Fibroblast of skin of right biceps (primary cell): ENCODE measurements at places on chromosomes 13 and 19.

- no peak for DNase-seq
These were observed 170.8 kb upstream of the SOX1 start for GRCh38 chr13:111895896-111896821.

DNA sequence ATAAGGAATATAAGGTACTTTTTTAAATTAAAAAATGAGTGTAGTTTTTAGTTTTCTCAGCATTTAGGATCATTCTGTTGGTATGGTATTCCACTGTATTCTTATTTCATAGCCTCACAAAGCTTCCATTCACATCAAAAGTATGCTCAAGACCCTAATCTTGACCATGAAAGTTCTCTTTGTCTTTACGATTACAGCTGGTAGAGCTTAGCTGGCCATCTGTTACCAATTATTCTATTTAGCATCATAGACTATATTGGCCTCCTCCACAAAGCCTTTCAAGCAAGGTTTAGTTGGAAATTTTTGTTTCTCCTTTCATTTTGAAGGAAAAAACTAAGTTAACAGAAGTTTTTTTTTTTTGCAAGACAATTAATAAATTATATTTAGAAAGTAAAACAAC is 245.1 kb downstream of the KCTD12 start:
- DNase-seq = peak; percentile 13

- no peak for DNase-seq
These were observed 5.7 kb downstream of the OPA3 start for GRCh38 chr19:45578861-45579260.

DNA sequence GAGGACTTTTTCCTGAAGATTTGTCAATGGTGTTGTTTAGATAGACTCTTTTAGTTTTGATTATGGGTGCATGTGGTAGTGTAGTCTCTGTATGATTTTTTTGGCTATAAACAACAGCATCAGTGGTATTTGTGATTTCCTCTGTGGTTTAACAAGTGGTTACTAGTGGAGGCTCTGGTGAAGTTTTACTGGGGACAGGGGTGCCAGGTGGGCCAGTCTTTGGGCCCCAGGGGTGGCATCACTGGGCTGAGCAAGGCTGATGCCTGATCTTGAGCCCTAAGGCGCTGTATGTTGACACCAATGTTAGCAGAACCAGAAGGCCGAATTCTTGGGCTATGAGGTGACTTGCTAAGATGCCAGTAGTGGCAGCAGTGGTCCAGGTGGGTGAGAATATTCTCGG is 811.4 kb downstream of the DACH1 start:
- no peak for DNase-seq

DNA sequence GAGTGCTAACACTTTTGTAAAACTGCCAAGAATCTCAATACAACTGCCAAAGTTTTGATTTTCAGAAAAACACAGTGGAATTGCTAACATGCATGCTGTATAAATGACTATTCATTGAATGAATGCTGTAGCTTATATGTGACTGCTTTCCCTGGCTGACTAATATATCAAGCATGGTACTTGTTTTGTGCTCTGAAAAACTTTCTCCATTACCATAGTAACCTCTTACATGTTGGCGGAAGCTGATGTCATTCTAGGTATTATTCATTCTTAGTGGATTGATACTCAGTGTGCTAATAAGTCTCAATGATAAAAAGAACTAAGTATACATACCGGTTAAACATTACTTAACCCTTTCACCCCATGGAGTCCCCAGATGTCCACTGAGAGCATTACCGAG is 166.1 kb upstream of the MYO16 start:
- DNase-seq = peak; percentile 85

DNA sequence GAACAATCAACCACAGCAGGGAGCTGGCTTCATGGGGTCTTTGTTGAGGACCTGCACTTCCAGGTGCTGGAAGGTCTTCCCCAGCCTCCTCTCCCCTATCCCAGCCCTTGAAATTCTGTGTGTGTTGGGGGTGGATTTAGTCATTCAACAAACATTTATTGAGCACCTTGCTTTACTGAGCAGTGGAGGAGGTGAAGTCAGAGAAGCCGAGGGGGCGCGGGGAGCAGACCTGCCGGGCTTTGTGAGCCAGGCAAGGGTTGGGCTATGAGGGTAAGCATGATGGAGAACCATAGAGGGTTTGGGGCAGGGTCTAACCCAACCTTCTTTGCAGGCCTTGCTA is 3.5 kb upstream of the C19orf85 start:
- no peak for DNase-seq

GRCh38 chr13:21478881-21479808 is 20.0 kb upstream of the ZDHHC20 start:
- peak; percentile 75 for DNase-seq

DNA sequence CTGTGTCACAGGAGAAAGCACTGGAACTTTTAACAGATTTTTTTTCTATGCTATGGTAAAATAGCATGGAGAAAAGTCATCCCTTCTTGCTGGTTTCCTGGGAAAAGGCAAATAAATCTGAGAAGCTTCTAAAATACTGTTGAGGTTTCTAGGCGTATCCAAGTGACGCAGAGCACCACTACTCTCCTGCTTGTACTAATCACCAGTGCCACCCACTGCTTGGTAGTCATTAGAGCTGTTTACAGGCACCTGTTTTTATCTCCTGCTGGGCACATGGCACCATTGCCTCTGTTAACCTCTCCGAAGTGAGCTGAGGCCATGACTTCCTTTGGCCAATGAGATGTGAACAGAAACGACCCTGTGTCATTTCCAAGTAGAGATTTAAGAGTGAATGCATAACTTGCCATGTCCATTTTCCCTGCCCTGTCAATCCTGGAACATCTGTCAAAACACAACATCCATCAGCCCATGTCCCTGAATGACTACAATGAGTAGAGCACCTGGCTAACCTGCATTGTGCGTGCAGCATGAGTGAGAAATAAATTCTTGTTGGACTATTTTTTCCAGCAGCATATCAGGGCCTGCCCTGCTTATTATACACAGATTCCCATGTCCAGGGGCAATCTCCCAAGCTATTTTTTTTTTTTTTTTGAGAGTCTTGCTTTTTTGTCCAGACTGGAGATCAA is 17.3 kb upstream of the OXGR1 start:
- DNase-seq = no peak

DNA sequence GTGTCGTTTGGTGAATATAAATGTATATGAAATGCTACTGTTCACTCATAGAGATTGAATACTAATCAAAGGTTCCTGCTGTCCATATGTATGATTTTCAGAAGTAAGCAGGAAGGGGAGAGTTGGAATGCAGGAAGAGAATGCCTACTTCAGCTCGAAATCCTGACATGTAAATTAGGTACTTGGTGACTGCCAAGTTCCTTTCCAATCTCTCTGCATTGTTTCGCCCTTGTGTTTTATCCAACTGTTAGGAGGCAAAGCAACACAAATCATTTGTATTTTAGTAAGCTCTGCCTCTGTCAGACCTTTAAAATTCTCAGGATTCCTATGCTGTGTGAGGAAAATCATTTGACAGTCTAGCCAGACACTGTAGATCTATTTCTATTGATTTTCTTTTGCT is 9.0 kb downstream of the STARD13 start:
- peak; percentile 59 for DNase-seq

DNA sequence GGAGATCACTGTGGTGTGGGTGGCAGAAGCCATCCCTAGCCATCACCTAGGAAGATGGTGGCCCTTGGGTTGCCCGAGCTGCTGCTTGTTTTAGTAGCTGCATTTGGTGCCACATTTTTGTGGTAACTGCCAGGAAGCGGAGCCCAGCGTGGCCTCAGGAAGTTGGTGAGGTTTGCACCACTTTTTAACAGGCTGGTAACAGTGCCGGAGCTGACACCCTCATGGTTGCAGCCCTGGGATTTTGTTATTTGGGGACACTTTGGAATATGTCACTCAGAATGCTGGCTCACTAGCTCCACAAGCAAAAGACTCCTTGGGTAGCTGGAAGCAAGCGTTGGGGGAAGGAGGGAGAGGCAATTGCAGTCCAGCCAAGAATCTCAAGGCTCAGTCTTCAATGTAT is 22.1 kb downstream of the ACTN4 start:
- DNase-seq = no peak
